ENCODE measurements at places on chromosomes 13 and 19. TPM values are rescaled to one million over a fixed set of nuclear protein-coding genes. Genes with fewer than 3 reads are reported as not detected.

Gene PSG7
- not detected for total RNA-seq

Gene TMEM238
- total RNA-seq = 23.2 TPM

Gene SEMA6B
- 2.2 TPM for total RNA-seq

Gene SUGT1
- total RNA-seq = 28.7 TPM

Gene SSBP4
- 40.4 TPM for total RNA-seq

- peak; percentile 78 for DNase-seq
Observed at GRCh38 chr13:100573121-100573520, 15.5 kb downstream of the GGACT start.

GRCh38 chr13:50675651-50676050, 167.8 kb downstream of the DLEU7 start:
- no peak for DNase-seq

- DNase-seq = no peak
Observed at GRCh38 chr13:20442375-20442774, 83.3 kb downstream of the CRYL1 start.

DNA sequence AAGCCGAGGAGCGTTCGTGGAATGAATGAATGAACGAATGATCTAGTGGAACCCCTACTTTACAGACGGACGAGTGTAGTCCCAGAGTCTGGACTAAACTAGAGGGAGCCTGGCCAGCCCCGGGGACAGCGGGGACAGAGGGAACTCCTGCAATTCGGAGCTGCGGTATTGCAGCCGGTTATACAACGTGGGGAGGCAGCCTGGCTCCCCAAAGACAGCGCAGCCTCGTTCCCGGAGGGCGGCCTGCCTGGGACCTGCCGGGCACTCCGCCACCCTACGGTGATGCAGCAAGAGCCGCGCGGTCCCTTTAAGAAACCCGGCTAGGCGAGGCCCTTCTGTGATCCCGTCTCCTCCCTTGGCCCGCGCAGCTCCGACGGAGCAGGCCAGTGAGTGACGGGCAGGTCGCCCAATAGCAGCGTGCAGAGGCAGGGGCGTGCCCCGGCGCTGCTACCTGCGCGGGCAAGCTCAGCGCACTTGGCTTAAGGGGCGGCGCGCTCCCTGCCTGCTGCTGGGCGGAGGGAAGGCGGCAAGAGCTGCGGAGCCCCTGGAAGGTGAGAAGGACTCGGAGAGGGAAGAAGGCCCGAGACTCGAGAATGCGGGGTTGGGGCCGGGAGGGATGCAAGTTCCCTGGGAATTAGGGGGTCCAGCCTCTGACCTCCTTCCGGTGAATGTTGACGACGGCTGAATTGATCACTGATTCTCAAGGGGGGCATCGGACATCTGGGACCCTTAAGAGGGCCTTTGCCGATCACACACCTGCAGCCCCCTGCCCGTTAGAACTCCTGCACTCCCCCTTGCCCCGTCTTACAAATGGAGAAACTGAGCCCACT, at the start of gene ABCA7:
Gene ABCA7, plus strand, starts transcription at position 462 of the 830 bp plus-strand sequence. CDS start 1,255 bp downstream, outside the sequence.
- DNase-seq = peak; percentile 99
